ENCODE measurements at places on chromosomes 7 and 10.

- no peak for DNase-seq
These were observed 531.3 kb downstream of the ATRNL1 start for GRCh38 chr10:115624448-115624847.

GRCh38 chr7:17626235-17626634 lies 314.1 kb downstream of the SNX13 start:
- no peak for DNase-seq

- DNase-seq, result no peak
These were observed 137.3 kb downstream of the TCERG1L start for GRCh38 chr10:131174211-131174565.

GRCh38 chr10:8768341-8768740 lies 713.9 kb downstream of the GATA3 start:
- no peak for DNase-seq

DNA sequence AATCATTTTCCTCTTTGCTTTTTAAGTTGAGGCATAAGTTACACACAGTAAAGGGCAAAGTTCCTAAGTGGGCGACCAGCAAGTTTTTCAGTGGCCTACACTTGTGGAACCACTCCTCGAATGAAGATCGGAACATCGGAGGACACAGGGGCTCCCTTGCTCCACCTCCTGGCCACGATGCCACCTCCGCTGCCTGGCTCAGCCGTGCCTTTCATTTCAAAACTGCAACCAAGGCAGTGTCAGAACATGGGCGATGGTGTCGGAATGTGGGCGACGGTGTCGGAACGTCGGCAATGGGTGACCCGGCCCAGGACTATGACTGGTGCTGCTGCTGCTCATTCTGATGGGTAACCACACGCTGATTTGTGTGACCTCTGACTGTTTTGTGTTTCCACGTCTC lies 9.6 kb upstream of the VIPR2 start:
- DNase-seq, result no peak

All from NCI-H1092 (cell line).